ENCODE measurements at places on chromosomes 5 and 9.

DNA sequence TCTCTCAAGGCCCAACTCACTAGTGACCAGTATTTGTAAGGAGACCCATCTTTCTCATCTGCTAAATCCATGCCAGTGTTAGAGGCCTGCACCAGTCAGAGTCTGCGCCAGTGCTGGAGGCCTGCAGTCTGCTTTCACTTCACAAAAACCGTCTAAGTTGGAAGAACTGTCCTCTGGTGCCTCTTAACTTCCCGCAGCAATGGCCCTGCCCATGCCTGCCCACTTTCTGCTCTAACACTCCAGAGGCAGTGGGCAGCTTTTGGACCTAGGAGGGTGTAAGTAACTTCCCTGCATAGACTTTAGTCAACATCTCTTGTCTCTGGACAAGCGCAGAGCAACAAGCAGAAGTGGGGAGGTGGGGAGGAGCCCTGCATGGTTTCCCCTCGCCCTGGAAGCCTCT is 152.9 kb downstream of the AUH start:
- no peak for DNase-seq

GRCh38 chr5:10628601-10629000 is 64.7 kb downstream of the ANKRD33B start:
- no peak for DNase-seq

DNA sequence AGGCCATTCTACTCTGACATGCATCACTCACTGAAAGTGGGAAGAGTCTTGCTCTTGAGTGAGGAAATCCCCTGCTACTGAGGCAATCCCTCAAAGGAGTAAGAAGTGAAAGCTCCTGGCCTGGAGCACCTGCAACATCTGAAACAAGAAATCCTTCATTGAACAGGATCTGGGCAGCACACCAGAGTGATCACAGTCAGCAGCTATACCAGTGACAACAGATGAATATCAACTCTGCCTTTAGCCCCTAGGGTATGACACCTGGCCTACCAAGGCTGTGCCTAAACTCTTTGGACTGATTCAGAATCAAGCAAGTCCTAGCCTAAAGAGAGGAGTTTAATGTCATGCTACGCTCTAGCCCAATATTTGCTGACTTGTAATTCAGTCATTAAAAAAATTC is 156.2 kb upstream of the CCDC152 start:
- DNase-seq: no peak

- no peak for DNase-seq
Measured at GRCh38 chr9:109843641-109844040, 63.6 kb downstream of the PALM2AKAP2 start.

DNA sequence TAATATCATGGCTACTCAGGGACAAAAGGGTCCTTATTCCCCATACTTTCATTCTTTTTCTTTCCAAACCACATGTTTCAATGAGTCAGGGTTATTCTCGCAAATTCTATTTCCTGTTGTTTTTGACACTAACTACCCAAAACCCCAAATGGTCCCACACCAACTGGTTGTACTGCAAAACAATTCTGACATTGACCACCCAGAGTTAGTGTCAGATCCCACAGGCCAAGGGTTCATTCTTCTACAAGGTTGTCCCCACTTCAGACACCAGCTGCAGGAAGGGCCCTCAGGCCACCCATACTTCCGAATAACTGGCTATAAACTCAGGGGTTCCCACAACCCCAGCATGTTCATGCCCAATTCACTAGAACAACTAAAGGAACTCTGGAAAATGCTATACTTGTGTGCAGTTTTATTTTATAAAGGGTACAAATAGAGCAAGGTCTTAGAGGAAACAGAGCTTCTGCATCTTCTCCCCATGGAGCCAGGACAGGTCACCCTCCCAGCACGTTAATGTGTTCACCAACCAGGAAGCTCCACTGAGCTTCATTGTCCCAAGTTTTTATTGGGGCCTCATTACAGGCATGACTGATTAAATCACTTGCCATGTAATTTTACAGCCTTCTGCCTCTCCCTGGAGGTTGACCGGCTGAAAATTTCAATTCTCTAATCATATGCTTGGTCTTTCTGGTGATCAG is 334.8 kb downstream of the DRD1 start:
- no peak for DNase-seq

DNA sequence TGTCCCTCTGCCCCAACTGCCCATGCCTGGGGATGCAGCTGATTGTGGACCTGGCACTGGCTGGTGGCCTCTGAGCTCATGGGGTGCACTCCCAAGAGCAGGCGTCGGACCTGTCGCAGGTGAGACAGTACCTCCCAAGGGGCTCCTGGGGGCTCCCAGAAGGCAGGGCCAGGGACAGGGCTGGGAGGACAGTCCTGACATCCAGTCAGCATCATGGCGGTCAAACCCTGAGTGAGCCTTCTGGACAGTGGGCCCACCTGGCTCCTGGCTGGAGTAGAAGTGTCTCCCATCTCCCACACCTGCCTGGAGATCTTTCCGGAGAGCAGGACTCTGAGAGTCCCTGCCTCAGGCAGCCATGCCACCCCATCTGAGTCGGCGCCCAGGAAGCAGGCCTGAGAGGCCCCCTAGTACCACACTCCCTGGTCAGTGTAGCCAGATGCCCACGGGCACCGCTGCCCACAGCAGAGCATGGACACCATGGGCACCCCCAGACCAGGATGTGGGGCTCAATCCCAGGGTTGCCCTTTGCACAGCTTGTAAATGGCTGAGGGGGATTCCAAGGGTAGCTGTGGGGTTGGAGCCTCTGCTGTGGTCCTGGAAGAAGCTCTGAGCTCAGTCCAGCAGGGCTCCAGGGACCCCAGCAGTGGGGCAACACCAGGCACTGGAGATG is 6.6 kb downstream of the LCN9 start:
- no peak for DNase-seq

DNA sequence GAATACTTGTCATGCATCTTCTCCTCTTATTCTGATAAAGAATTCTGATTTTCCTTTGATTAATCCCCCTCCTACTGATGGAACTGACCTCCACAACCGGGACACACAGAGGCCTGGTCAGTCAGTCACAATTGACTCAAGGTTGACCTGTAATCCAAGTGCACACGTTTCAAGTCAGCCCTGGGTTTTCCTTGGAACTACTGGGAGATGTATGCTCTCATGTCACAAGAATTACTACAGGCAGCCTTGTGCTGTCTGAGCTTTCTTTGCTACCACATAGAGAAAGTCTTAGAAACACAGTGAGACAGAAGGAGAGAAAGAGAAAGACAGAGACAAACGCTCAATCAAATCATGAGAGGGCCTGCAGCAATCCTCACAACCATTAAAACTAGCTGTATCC is 345.8 kb downstream of the PDE4D start:
- no peak for DNase-seq

GRCh38 chr9:11323457-11323856 is 710.7 kb upstream of the PTPRD start:
- no peak for DNase-seq

- DNase-seq: no peak
Measured at GRCh38 chr9:115226152-115226551, 108.2 kb upstream of the TNC start.

GRCh38 chr5:59095480-59095879 is 512.6 kb downstream of the RAB3C start:
- DNase-seq: no peak

- DNase-seq: no peak
Measured at GRCh38 chr5:71456362-71456743, 902 bp downstream of the BDP1 start.

All from NCI-H2227 treated with DMSO at 0.1 percent for 48 hours (cell line).